ENCODE measurements at places on chromosomes 4 and X.

DNA sequence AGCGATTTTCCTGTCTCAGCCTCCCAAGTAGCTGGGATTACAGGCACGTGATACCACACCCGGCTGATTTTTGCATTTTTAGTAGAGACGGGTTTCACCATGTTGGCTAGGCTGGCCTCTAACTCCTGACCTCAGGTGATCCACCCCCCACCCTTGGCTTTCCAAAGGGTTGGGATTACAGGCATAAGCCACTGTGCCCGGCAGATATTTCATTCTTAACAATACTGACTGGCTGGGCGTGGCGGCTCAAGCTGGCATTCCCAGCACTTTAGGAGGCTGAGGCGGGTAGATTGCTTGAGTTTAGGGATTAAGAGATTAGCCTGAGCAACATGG, 1.3 kb downstream of the PQBP1 start:
- DNase-seq, result no peak

GRCh38 chr4:127179256-127180087, 453.3 kb upstream of the INTU start:
- no peak for DNase-seq

DNA sequence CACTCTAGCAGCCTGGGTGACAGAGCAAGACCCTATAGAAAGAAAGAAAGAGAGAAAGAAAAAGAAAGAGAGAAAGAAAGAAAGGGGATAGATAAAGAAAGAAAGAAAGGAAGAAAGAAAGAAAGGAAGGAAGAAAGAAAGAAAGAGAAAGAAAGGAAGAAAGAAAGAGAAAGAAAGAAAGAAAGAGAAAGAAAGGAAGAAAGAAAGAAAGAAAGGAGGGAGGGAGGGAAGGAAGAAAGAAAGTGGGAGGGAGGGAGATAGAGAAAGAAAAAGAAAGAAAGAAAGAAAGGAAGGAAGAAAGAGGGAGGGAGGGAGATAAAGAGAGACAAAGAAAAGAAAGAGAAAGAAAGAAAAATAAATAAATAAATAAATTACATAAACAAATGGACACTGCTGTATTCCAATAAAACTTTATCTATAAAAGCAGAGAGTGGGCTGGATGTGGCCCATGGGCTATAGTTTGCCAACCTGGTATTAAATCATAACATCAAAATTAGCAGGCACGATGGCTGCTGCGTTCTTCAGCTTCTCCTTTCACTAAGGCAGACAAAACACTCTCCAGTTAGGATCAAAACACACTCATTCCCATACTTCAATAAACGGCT, 165.0 kb downstream of the ZNF674 start:
- DNase-seq, result no peak

- DNase-seq, result no peak
Measured at GRCh38 chr4:17664755-17665154, 50.3 kb downstream of the MED28 start.

DNA sequence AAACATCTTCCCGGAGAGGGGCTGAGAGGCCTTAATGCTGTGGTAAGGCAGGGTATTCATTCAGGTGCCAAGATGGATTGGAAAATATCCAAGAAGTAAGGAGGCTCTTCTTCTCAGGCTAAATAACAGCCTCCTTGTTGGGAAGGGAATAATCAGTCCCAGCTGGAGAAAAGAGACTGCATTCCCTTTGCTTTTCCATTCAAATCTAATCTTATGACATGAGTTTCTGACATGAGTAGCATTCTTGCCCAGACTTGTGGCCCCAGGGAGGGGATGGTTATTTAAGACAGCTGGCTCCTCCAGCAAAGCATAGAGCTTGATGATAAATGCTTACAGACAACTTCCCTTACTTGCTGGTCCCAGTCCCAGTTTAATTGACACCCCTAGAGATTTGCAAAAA, 98.3 kb downstream of the DCLK2 start:
- no peak for DNase-seq

DNA sequence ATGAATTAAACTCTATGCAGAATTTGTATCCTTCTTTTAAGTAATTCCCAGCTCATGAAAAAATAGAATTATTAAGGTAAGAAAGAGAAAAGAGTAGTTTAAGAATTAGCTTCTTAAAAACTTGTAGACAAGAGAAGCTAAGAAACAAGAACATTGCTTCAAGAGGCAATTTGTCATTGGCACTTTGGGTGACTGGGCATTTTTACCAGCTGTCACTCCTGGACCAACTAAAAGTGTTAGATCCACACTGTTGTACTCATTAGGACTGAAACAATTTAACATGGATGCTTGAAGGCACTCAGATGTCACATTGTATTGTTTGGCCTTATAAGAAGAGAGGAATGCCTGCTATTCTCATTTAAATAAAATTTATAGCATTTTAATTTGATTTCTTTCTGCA, 7.4 kb downstream of the COL25A1 start:
- DNase-seq, result no peak

- no peak for DNase-seq
Measured at GRCh38 chr4:2805712-2806389, 13.0 kb downstream of the SH3BP2 start.

DNA sequence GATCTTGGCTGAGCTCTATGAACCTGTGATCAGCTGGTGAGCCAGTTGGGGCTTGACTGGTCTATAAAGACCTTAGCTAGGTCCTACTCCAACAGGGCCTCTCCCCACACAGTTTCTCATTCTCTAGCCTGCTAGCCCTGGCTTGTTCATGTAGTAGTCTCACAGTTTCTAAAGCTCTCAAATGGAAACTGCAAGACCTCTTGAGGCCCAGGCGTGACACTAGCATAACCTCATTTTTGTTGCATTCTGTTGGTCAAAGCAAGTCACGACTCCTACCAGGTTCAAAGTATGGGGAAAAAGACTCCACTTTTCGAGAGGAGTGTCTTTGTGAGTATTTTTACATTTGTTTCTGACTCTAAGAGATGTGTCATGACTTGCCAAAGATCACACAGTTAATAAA, 50.9 kb downstream of the CEP44 start:
- DNase-seq, result no peak

- DNase-seq, result no peak
Measured at GRCh38 chr4:42167709-42168108, 15.3 kb upstream of the BEND4 start.

GRCh38 chrX:54359408-54359807, 1.6 kb upstream of the WNK3 start:
- DNase-seq, result no peak

DNA sequence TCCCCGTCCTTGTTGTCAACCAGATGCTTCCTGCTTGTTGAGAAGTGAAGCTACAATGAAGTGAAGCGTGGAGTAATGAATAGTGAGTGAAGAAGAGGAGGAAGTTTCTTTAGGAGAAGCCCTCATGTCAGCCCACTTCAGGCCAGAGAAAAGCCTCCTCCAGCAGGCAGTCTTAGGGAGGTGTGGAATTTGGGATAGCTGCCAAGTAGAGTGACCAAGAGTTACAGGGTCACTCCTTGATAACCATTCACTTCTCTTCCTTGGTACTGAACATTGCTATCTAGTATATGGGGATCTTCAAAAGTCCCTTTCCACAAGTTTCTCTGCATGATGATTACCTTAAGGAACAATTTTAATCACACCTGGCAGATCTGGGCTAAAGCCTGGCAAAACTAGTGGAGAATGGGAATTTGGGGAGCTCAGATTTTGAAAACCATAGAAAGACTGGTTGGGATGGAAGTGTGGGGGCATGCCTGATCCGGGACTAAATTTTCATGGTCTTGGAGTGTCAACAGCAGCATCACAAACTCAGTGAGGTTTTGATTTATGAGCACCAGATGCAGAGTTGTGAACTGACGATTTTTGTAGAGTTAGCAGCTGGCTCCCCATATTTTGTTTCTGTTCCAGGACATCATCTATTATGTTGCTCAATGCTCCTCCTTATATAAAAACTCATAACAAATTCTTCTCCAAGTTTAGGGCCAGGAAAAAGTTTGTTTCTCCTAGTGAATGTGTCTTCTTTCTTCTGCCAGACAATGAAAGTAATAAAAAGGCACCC, 53.1 kb downstream of the IGSF1 start:
- no peak for DNase-seq

DNA sequence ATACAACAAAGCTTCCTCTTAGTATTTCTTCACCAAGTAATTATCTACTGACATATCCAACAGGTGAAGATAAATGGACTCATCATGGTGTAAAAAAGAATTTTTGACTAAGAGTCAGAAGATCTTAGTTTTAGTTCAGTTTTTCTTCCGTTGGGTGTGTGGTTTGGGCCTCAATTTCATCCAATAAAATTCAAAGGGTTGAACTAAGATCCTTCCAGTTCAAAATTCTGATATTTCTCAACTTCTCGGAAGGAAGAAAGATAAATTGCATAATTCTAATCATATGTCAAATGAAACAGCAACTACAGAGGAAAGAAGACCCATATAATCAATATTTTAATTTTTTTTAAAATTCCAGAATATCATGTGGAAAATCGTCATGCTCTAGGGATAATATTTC, 192.7 kb downstream of the SPRY1 start:
- no peak for DNase-seq

GRCh38 chr4:154985673-154986072, 204.6 kb downstream of the RBM46 start:
- DNase-seq, result no peak

DNA sequence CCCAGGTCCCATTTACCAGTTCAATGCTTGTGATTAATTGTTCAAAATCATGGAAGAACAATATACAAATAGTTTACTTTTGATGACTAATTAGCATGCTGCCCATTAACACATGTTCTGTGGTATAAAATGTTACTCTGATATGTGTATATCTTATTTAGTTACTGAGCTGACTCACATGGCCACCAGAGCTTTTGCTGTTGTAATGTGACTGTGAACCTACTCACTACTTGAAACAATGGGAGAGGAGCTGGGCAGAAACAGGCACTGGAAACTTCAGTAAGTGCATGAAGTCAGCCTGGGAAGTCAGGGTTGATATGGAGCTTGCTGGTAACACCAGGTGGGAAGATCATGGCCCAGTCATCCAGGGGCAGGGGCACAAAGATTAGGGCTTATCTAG, 72.7 kb upstream of the MAD2L1 start:
- DNase-seq, result no peak

DNA sequence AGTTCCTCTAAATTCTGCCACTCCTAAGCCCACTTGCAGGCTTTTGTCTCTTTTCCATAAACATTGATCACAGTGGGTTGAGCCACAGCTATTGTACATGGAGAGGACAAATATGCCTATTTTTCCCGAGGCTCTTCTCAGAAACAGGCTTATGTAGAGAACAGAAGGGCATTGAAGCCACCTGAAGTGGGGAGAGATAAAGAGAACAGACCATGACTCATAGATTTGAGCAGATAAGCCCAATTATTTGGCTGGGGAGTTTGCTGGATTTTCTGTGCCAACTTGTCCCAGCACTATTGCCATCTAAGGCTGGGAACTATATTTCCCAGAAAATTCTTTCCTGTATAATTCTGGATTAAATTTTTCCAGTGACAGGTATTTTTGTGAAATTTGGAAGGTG, 446.1 kb upstream of the RPS6KA3 start:
- no peak for DNase-seq

DNA sequence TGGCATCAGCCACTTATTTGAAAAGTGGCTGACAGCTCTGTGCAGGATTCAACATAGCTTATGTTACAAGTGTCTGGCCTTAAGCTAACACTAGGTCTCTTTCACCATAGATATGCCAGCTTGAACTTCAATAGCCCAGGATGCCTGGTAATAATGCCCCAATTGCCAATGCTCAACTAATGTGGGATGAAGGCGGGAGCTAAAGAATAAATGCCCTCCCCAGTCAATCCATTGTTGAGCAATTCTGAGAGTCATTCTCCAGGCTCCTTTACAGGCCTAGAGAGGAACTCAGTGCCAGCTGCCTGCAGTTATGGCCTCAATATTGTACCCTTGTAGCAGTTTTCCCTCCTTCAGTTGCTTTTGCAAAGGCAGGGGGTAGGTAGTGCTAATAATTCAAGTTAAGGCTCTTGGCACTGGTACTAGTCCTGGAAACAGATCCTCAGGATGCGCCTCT, 460.2 kb downstream of the GABRG1 start:
- no peak for DNase-seq

DNA sequence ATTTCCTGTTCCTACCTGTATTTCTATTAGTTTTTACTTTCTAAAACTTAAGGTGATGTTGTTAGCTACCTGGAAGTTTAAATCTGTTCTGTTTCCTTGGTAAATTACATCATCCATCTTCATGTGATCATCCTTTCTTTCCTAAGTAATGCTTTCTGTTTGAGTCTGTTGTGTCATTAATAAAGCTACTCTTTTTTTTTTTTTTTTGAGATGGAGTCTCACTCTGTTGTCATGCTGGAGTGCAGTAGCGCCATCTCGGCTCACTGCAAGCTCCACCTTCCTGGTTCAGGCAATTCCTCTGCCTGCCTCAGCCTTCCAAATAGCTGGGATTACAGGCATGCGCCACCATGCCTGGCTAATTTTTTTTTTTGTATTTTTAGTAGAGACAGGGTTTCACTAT, 73.3 kb downstream of the FIP1L1 start:
- DNase-seq, result no peak

DNA sequence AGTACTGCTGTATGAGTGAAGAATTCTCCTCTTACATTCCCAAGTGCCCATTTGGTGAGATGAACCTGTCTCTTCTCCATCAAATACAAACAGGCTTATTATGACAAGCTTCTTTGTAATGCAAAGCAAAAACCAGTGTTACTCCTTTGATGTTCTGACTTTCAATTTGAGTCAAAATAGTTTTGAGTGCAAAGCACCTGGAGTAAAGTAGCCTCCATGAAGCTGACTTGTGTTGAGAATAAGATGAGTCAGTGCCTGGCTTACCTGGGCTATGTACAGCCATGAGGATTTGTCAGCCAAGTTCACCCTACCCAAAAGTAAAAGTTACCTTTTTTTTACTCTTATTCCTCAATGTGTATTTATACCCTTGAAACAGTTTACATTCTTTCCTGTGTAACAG, 132.5 kb upstream of the FMR1 start:
- DNase-seq, result no peak

DNA sequence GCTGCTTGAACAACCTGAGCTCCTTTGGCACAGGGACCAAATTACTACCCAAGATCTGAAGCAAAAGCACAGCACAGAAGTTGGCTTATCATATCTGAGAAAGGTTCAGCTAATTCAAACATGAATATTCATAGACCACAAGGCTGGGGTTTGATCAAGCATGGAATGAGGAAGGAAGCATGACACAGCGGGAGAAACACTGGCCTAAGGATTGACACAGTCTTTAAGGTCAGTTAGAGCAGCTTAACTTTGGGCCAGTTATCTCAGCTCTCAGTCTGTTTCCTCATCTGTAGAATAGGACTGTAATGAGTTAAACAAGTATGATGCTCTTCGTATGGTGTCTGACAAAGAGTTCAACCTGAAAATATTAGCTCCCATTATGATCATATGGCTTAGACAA, 88.5 kb upstream of the CBR4 start:
- no peak for DNase-seq

DNA sequence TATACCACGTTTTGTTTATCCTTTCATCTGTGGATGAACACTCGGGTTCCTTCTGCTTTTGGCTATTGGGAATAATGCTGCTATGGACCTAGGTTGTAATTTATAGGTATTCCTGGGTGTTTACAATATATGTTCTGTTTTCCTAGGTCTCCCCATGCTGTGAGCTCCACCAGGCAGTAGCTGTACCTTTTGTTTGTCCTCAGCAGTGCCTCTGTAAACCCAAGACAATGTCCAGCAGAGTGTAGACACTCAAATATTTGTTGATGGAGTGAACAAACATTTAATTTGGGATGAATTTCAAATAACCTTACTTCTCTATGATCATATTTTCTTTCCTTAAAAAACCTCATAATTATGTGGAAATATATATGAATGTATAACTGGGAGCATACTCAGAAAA, 259.5 kb upstream of the BOD1L1 start:
- DNase-seq, result no peak
